ENCODE measurements at places on chromosomes 11 and 22.

DNA sequence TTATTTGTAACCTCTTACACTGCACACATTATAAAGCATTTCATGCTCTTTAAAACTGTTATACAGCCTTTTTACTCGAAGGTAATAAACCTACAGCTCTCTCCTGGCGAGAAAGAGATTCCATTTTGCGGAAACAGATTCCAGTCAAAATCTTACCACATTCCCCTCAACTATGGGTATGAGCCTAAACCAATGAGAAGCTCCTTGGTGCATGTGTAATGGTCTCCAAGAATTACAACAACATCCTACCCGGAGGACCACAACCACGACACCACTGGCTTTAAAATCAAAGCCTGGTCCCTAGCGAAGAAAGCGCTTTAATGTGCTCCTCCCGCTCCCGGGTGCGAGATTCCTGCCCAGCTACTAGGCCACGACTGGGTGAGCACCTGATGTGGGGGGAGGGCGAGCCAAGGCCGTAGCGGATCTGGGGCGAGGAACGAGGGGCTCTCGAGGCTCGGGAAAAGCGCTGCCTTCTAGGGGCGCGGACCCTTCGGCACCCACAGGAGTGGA, 821 bp downstream of the CELF1 start:
- DNase-seq, result no peak

DNA sequence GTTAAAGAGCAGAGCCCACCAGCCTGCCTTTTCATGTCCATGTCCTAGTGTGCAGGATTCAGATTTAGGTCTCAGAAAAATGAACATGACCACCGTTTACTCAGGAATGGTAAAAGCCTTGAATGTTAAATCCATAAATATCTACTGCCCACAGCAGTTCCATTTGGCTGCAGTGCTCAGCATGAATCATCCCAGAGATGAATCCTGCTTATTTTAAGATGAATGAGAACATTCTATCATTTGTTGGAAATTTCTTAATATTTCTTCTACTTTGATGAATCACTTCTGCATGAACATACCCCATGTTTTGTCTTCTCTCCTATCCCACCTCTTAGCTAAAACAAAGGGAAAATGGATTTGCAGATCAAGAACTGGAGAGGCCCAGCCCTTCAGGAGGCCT, 47.5 kb upstream of the AQP11 start:
- DNase-seq, result no peak

DNA sequence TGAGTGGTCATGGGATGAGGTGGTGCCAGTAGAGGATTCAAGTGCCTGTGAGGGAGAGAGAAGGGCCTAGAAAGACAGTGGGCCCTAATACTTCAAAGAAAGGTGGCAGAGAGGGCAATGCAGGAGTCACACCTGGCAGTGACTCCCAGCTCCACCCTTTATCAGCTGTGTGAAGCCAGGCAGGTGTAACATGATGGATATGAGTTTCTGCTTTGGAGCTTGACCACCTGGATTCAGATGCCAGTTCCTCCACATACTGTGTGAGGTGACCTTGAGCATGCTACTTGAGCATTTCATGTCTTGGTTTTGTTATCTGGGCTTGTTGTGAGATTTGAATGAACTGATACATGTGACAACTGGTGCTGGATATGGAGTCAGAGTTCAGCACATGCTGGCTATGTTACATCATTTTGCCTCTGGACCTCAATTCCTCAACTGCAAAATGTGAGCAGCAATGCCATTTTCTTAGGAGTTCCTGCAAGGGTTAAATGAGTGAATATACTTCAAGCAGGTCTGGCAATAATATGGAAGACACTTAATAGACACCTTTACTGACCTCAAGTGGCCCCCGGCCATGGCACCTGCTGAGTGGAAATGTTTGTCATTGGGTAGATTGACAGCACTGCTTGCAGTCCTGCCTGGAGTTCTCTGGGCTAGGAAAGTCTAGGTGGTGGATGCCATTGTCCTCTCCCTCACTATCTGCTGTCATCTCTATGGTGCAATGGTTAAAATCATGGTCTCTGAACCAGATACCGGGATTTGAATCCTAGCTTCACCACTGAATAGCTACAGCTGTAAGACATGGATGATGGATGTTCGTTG, 83.3 kb downstream of the MICAL2 start:
- no peak for DNase-seq

DNA sequence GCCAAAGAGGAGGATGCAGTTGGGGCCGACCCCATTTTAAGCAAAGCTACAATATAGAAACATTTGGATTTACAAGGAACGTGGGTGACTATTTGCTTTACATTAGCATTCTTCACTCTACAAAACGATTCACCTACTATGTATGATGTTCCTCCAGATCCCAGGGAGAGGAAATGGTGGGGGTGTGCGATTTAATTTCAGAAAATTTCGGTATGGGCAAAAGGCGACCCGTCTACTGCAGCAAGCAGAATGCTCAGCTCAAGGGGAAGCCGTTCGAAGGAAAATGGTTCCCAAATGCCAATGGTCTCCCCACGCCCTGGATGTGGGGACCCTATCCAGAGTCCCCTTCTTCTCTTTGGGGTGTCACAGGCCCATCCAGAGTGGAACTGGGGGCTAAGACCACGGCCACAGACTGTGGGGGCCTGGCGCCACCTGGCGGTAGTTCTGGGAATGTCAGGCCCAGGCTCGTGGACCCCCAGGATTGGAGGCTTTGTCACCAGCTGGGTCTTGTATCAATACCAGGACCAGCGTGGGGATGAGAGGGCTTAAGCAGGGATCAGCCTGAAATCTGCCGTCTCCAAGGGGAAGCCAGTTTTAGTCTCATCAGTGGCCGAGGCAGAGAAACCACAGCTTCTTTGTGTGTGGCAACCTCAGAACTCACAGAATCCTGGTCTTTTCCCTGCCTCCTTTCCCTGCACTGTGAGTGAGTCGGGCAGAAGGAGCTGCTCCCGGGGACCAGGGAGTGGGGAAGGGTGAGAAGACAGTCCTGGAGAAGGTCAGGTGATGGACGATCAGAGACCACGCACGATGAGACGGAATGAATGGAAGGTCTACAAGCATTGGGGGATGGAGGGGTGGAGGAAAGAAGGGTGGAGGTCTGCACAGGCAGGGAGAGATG, 8.4 kb downstream of the LRRC10B start:
- no peak for DNase-seq

DNA sequence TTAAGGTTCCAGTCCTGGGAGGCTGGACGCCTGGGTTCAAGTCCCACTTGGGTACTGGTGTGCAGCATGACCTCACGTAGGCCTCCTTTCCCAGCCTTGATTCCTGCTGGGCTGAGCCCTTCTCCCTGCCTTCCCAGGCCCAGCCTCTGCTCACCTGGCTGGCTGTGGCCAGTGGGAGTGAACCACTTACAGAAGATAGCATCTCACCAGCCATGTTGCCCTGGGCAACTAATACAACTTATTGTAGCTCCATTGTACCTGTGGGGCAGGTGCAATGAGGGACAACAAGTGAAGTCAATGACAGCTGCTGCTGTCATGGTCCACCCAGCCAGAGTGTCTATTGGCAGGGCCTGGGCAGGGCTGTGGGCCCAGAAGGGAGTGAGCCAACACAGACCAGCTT, 48.4 kb upstream of the MPEG1 start:
- no peak for DNase-seq

All from aorta (tissue), 5 donors.